NCI-H774 (cell line): ENCODE measurements at places on chromosomes 12 and 14.

DNA sequence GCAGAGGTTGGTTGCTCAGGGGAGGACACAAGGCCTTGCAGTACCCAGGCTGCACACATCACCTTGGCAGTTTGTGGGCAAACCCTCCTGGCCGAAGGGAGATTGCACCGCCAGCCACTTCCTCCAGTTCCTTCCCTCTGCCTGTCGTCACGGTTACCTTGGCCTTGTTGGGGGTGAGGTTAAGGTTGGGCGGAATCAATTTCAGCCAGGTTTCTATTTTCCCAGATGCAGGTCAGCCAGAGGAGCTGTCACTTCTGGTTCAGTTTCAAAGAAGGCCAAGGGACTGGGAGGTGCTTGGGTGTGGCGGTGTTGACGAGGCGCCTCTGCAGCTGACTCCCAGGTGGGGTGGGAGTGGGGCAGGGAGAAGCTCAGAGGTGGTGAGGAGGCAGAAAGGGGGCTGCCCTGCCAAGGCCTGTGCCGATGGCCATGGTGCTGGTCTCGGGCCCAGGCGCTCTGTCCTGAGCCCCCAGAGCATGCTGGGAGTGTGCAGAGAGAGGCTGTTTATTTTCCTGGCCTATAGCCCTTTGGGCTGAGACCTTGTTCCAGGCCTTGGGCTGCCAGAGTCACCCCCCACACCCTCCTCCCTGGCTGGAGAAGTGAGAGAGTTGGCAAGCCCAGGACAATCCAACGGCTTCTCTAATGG lies 31.4 kb downstream of the JDP2 start:
- no peak for DNase-seq

- DNase-seq: peak; percentile 80
These were observed 53.3 kb upstream of the CDKN3 start for GRCh38 chr14:54343272-54344121.

DNA sequence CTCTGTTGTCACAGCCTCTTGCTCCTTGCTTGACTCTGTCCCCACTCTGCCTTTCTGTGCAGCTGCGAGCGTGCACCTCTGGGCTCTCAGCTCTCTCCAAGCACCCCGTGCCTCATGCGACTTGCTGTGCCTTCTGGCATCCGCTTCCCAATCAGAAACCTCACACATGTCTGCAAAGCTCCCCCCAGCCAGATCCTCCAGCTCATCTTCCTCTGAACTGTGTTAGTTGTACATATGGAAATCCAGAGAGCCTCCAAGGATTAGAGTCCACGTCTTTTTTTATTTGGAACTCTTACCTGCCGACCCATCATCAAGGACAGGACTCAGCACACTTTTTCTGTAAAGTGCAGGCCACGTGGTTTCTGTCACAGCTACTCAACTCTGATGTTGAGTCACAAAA lies 70.5 kb downstream of the ANO2 start:
- no peak for DNase-seq

DNA sequence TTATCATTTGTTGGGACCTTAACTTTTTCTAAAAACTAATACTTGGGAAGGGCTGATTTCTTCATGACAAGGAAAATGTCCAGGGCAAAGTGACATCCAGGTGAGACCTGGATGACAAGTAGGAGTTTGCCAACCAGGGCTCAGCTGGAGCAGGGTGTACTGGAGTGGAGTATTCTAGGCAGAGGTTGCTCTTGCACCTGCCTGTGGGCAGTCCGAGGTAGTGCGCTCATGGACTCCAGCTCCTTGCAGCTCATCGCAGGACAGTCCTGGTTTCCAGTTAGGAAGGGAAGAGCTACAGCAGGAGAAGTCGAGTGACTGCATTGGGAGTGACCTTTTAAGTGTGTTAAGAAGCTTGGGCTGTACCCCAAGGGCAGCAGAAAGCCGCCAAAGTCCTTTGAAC lies 175.9 kb downstream of the PELI2 start:
- no peak for DNase-seq

DNA sequence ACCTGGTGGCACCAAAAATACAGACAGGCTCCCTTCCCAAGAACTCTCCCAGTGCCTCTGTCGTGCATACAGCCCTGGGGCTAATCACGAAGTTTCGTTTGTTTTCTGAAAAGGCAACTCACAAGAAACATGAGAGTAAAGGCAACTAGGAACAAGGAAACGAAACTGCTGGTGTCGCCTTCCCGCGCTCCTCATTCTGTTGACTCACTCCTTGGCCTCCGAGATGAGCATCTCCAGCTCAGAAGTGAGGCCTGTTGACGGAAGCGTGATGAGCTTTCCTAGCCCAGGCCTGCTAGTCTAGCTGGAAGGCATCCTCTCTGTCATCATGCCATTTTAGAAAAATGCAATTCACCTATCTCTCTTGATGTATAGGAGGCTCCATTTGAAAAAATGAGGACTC lies 50.5 kb downstream of the TTC9 start:
- no peak for DNase-seq

- no peak for DNase-seq
These were observed 24.1 kb upstream of the UBC start for GRCh38 chr12:124938587-124938986.
